Urothelium cell line (cell line): ENCODE measurements at places on chromosomes 4 and X.

- peak; percentile 8 for DNase-seq
These were observed 112.9 kb upstream of the AGA start for GRCh38 chr4:177555007-177555574.

DNA sequence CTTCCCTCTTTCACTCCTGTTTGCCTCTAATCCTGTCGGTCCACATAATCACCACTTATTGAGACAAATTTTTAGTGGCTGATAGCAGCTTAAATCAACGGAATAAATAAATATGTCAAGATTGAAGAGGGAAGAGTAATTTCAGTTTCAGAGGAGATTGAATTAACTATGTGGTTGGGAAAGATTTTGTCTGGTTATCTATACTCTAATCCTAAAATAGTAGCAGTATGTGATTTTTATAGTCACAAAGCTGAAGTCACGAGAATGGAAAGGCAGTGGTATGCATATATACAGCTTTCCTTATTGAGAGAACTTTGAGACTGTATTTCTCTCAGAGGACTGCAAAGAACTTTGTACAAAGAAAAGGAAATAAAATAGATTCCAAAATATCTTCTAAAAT lies 493.3 kb downstream of the FAT4 start:
- no peak for DNase-seq

DNA sequence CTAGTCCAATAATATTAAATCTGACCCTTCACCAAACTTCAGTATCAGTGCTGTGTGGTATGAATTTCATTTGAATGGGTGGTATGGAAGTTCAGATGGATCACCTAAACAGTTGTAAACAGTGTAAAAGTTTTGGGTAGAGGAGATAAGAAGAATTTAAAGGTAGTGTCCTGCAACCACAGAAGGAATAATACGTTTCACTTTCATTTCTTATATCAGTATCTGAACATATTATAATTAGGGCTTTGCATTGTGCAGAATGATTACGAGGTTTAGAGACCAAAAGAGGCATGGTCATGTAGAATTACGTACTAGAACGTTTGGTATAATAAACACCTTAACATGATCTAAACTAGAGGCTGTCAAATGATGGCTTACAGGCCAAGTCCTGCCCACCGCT lies 116.1 kb downstream of the PDLIM5 start:
- DNase-seq = no peak

DNA sequence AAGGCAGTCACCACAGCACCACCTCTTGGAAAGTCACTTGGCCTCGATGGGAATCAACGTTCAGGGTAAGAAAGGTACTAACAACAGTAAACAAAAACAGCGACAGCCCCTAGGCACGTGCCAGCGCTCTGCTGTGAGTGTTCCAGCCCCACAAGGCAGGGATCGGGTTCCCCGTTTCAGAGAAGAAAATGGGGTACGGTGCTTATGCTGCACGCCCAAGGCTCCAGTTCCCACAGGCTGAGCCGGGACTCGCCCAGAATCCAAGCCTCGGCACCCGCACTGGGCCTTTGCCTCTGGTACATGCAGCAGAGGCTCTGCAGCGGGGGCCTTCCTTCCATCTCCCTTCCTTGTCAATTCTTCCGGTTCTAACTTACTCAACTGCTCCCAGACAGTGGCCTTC lies 37.3 kb downstream of the WDR1 start:
- no peak for DNase-seq

- no peak for DNase-seq
These were observed 137.8 kb downstream of the FBXW7 start for GRCh38 chr4:152398060-152398459.
